EL (cell line): ENCODE measurements at places on chromosomes 12 and 14.
A peak's percentile ranks its signal among the peaks of the same experiment; 100 is the strongest.

GRCh38 chr12:80924437-80924836, 13.3 kb downstream of the LIN7A start:
- DNase-seq, result no peak

DNA sequence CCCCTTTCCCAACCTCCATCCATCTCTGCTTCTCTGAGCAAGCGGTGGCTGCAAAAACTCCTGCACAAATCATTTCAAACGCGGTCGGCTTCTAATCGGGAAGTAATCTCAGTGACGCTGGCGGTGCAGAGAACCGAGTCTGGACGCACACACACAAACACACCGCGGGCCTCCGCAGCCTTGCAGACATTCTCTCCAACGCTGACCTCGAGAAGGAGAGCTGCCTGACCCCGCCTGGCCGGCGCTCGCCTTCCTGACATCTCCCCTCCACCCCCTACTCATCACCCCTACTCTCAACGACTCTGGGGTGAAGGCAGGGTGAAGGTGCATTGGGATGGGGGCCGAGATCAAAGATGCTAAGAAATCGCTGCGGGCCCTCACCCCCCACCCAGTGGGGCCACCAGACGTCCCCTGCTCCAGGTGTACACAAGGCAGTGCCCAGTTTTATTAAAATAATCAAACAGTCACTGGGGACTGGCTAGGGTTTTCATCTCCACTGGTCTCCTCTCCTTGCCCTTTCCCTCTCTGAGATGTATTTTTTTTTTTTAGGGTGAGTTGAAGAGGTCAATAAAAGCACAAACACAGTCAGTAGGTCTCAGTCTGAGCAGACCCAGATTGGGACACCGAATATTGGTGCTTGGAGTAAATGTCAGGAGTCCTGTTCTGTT, 506 bp upstream of the TBX5 start:
- DNase-seq, result peak; percentile 66

- peak; percentile 25 for DNase-seq
These were observed 27.1 kb upstream of the TCL1A start for GRCh38 chr14:95741038-95741490.

DNA sequence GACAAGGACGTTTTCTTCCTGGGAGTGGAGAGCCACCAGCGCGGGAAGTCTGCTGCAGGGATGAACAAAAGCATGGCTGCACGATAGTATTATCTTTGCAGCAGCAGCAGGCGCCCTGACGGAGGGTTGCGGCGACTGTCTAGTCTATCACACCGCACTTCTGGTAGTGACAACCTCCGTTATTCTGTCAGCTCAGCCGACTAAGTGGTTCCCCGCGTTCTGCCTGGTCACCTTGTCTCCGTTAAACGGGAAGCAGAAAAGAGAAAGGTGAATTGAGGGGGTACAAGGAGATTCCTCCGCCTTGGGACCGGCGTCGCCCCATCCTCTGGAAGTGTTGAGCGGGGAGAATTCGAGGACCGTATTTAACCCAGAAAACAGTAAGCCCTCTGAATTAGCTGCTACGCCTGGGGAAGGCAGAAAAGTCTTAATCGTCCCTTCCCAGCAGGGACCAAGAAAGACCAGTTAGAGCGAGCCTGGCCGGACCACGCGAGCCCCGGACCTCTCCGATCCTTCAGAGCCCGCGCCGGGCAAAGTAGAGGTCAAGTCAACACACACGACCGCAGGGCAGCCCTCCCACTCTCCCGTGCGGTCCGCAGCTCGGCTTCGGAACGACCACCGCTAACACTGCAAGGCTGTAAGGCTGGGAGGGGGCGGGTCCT, 536 bp upstream of the DAAM1 start:
- DNase-seq, result peak; percentile 28

DNA sequence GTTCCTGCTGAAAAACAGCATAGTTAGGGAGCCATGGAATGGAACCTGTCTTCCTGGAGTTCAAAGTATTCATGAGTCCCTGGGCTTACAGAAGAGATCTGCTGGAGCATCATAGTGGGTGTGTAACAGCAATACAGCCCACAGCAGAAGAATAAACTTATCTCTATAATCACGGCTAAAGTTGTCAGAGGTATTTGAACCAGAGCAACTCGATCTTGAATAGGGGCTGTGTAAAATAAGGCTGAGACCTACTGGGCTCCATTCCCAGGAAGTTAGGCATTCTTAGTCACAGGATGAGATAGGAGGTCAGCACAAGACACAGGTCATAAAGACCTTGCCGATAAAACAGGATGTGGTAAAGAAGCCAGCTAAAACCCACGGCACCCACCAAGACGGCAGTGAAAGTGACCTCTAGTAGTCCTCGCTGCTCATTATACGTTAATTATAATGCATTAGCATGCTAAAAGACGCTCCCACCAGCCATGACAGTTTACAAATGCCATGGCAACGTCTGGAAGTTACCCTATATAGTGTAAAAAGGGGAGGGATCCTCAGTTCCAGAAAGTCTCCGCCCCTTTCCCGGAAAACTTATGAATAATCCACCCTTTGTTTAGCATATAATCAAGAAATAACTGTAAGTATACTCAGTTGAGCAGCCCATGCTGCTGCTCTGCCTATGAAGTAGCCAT, 223.4 kb downstream of the PCNX1 start:
- DNase-seq, result peak; percentile 85

DNA sequence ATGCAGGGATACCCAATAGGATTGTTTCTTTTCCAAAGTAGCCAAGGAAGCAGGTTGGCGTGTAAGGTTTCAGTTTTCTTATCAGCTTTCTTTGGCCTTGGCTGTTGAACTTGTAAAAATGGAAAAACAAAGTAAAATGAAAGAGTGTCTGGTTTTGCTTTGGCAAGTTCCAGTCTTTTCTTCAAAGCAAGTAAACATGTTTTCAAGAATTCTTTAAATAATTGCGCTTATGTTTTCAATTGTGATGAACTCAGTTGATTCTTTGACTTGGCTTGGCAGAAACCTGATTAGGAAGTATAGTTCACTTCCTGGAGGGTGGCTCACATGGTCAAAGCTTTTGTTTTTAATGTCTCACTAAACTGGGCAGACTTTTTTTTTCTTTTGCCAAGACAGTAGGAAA, 112.2 kb upstream of the USP44 start:
- no peak for DNase-seq

- no peak for DNase-seq
These were observed 640.1 kb upstream of the MIS18BP1 start for GRCh38 chr14:45893127-45893526.

DNA sequence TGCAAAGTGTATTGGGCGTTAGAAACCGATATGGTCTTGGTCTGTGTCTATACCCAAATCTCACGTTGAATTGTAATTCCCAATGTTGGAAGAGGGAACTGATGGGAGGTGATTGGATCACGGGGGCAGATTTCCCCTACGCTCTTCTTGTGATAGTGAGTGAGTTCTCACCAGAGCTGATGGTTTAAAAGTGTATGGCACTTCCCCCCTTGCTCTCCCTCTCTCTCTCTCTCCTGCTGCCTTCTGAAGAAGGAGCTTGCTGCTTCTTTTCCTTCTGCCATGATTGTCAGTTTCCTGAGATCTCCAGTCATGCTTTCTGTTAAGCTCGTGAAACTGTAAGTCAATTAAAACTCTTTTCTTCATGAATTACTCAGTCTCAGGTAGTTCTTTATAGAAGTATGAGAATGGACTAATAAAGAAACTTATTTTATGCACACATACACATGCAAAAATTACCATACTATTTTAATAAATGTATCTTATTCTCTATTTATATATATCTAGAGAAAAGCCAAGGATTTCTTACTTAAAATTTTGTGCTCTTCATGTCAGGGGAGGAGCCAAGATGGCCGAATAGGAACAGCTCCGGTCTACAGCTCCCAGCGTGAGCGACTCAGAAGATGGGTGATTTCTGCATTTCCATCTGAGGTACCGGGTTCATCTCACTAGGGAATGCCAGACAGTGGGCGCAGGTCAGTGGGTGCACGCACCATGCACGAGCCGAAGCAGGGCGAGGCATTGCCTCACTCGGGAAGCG, 1891.0 kb upstream of the FLRT2 start:
- no peak for DNase-seq

DNA sequence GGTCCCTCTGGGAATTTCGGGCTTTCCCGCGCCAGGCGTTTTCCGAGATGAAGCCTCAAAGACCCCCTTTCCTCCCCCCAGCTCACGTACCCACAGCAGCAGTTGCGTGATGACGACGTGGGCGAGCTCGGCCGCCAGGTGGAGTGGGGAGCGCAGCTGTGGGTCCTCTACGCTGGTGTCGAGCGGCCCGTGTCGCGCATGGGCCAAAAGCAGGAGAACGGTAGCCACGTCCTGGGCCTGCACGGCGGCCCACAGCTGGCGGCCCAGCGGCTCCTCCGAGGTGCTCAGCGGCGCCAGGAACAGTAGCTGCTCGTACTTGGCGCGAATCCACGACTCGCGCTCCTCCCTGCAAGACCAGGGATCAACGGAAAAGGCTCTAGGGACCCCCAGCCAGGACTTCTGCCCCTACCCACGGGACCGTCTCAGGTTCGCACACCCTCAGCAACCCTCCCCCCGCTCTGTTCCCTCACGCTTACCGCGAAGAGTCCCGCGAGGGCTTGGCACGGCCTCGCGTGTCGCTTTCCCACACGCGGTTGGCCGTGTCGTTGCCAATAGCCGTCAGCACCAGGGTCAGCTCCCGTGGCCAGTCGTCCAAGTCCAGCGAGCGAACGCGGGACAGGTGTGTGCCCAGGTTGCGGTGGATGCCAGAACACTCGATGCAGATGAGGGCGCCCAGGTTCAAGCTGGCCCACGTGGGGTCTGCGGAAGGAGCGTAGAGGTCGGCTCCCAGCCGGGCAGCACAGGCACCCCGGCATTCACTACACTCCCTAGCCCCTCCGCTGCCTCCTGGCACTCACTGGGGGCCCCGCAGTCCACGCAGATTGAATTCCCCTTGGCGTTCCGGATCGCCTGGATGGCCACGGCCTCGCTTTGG, 11.4 kb downstream of the AGAP2 start:
- no peak for DNase-seq

DNA sequence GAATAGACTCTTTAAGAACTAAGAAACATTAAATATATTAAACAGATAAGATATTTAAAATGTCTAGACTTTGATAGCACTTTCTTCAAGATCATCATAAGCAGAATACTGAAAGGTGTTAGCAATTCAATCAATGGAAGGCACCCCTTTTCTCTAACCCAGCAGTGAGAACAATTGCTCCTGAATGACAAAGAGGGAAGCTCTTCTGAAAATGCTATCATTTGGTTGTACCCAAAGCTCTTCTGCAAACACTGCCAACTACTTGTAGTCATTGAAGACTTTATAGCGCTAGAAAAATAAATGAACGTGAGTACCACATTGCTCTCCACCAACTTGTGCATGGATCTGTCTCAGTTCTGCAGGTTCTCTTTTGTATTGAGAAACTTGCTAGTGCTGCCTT, 62.2 kb upstream of the LMO3 start:
- no peak for DNase-seq

DNA sequence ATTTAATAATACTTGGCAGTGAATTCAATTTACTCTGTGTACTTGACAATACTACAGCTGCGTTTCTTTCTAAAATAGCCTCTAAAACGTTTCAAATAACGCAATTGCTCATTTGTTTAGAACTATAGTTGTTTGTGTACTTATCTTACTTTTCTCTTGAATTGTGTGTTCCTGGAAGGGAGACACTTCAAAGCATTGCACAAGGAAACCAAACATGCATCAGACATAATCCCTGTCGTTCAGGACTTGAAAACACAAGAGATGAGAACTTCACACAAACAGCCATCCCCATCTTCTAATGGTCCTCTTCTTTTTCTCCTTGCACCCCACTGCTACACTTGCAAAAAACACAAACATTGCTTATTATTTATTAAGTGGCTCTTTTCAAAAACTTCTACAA, 38.5 kb downstream of the PTGER2 start:
- DNase-seq, result no peak

DNA sequence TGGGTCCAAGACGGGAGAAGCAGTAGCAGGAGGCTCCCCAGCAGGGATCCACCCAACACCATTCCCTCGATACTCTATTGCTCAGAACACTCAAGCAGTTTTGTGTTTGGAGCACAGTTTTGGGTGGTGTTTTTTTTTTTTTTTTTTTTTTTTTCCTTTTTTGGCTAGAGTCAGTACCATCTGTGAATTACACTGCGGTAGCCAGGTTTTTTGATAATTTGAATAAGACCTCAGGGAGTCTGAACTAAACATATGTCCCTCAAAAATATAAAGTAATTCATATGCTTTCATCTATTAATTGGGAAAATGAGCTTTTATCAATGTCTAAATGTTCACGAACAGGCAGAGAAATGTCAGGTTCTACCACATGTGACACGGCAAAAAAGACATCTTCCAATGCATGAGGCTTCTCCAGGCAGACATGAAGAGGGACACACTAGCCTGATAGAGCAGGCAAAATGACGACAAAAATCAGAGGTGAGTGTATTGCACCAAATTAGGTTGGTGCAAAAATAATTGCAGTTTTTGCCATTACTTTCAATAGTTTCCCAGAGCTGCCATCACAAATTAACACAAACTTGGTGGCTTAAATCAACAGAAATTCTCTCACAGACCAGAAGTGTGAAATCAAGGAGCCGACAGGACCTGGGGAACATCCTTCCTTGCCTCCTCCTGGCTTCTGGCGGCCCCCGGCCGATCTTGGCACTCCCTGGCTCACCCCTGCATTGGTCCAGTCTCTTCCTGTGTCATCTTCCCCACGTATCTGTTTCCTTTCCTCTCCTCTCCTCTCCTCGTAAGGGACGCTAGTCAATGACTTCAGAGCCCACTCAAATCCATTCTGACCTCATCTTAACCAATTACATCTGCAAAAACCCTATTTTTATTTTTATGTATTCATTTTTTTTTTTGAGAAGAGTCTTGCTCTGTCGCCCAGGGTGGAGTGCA, 33.9 kb downstream of the FOXN3 start:
- DNase-seq, result no peak

GRCh38 chr12:24760162-24760561, 188.7 kb downstream of the BCAT1 start:
- DNase-seq, result no peak

GRCh38 chr14:58281969-58282368, 16.4 kb upstream of the ARID4A start:
- DNase-seq, result no peak

GRCh38 chr12:75481774-75482173, 1.2 kb downstream of the GLIPR1 start:
- peak; percentile 74 for DNase-seq

- no peak for DNase-seq
These were observed 213.4 kb downstream of the PHETA1 start for GRCh38 chr12:111155521-111155920.

DNA sequence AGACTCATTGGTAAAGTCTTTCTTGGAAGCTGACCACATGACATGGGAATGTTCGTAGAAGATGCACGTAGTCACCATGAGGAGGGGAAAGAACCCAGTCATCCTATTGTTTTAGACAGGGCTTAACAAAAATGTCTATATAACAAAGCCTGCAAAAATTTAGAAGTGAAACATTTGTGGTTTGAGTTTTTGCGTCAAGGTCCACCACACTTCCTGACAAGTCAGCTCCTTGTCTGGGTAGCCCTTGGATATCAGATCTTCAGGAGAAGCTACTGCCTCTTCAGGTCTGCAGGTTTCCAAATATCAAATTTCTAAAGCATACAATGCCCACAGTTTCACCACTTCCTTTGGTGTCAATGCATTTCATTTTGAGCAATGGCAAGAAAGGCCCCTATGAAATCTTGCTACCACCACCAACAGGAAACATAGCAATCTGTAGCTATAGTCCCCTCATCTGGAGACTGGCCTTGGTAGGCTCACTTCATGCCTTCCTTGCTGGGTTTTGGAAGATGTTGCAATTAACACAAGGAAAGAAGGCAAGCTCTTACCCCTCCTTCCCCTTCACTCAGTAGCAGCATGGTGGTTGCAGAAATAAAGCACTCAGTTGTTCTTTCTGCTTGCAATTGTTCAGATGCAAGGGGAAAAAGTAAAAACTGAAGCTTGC, 235.2 kb downstream of the PCNX1 start:
- DNase-seq, result peak; percentile 96

- no peak for DNase-seq
These were observed 19.7 kb upstream of the RAB35 start for GRCh38 chr12:120136093-120136770.
